ENCODE measurements at places on chromosomes 5 and 9.

GRCh38 chr9:123679330-123679987 is 250.5 kb downstream of the DENND1A start:
- DNase-seq = no peak

DNA sequence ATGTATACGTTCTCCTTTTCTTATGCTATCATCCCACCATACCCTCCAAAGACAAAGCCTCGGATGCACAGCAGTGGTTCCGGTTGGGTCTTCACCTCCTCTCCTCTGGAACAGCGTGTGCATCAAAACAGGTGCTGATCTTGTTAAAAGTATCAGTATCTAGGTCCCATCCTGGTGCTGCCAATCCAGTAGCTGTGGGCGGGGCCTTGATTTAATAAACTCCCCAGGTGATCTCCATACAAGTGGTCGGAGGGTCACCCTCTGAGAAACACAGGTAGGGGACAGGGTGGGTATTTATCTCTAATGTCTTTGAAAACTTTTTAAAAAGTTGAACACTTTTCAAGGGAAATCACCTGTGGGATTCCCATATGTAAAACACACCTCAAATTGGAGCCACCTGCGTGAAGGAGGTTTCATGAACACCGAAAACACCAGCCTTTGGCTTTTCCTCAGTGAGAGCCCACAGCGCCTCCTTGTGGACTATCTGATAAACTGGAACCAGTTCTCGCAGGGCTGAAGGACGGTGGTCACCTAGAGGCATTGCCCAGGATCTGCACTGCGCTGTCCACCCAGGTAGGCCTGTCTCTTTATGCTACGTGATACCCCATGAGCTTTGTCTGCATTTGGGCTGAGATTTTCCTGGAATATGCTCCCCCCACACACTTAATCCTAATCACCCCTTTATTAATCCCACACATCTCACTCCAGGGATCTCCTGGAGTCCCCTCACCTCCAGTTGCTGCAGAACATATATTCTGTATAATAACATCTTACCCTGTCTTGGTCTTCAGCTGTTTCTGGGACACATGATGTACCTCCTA is 80.5 kb upstream of the EPB41L4B start:
- DNase-seq = peak; percentile 54

DNA sequence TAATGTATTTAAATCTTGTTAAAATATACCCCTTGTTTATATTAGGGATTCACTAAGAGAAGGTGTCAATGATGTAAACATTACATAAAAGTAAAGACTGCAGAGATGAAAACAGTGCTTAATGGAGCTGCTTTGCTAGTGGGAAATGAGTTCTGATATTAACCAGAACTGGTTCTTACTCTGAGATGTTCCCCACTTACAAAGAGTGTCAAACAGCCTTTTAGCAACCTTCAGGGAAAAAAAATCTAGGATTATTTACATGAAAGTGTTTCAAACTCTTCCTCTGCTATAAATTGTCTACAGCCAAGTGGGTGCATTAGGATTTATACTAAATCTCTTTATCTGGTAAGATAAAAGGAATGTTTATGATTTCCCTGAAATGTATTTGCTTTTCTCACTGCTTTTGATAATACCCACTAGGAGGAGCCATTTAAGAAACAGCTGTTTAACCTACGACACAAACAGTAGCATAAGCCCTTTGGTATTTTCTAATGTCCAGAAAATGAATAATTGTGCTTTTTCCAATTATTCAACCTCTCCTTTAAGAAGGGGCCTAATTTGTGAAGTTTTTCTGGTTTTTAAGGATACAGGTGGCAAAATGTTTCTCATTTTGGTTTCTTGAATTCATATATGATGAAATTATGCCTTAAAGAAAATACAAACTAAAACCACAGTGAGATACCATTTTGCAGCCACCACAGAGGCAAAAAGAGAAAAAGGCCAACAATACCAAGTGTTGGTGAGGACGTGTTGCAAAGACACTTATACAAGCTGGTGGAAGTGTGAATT is 186.3 kb downstream of the TLE4 start:
- peak; percentile 63 for DNase-seq

GRCh38 chr9:114694719-114695269 is 12.8 kb upstream of the TEX48 start:
- DNase-seq = no peak

GRCh38 chr5:132007399-132008162 is 3.9 kb downstream of the ACSL6 start:
- peak; percentile 74 for DNase-seq

GRCh38 chr5:84564321-84565075 is 179.8 kb upstream of the EDIL3 start:
- DNase-seq = no peak

DNA sequence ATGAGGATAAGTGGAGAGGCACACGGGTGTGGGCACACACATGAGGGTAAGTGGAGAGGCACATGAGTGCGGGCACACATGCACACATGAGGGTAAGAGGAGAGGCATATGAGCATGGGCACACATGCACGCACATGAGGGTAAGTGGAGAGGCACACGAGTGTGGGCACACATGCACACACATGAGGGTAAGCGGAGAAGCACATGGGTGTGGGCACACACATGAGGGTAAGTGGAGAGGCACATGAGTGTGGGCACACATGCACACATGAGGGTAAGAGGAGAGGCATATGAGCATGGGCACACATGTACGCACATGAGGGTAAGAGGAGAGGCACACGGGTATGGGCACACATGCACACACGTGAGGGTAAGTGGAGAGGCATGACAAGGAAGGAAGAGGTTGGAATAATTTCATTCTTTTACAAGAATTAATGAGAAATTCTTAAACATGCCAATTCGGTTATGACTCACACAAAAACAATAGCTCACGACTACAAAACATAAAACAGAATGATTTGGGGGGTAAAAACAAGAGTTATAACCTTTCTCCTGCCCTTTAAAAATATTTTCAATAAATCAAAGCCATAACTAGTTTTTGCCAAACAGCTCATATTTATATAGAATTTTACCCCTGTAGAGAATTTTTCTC is 67.5 kb downstream of the APBA1 start:
- no peak for DNase-seq

DNA sequence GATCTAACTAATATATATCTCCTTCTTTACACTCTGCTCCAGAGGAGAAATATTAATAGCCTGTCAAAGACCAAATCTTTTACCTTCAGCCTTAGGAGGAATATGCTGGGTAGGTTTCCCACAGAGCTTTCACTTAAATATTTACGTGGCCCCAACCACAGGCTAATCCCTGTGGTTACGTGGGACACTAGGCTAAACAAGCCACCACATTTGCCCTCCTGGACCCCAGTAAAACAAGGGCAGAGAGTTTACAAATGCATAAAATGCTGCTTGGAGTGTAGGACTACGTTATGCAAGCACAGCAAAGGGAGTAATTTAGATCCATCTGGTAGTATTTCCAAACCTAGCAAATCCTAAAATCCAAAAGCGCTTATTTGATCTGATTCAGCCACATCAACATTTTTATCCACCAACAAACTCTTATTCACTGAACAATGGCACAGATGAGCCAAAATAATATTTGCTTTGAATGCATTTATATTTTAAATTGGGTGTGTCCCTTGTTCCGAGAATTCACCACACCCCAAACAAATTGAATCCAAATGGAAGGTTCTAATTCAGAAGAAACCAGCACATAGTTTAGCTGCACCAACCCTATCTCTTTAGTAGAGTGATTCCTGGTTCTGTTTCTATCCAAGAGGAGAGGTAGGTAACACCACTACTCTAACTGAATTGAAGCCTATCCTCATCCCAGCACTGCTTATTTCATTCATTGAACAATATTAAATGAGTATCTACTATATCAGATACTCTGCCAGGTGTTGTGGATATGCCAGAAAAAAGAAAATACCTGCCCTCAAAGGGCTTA is 179.0 kb downstream of the TSSK1B start:
- DNase-seq = peak; percentile 60

GRCh38 chr5:169408171-169408570 is 107.2 kb upstream of the SLIT3 start:
- no peak for DNase-seq

DNA sequence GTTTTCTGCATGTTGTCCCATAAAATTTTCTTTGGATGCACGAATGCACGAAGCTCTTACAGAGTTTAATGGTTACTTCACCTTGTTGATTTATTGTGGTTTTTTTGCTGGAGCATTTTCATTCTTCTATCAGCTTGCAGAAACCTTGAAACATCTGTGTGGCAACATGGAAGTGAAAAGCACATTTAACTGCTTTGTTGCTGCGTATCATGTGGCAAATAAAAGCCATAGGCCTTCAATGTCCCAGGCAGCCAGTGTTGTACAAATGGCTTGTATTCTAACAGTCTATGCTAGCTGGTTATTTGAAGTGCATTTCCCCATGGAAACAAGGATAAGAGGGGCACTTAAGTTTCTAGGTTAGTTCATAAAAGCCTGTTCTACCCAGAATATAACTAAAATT is 42.5 kb upstream of the RASGRF2 start:
- peak; percentile 15 for DNase-seq

GRCh38 chr5:119079318-119079921 is 8.5 kb downstream of the DMXL1 start:
- peak; percentile 11 for DNase-seq

DNA sequence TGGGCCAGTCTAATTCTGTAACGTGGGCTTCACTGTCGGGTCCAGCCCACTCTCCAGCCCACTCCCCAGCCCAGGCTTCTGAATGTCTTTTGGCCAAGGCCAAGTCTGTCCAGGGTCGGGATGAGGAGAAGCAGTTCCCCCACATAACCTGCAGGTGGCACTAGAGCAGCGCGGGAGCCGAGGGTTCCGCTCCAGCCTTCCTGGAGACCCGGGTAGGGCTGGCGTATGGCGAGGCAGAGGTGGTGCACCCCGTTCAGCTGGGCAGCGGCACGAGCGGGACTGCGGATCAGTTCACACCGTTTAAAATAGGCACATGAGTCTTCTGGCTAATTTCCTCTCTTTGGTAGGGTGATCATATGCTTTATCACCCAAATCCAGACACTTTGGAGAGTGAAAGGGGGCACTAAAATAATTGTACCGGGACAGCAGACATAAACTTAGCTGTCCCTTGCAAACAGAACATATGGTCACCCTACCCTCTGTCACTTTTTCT is 185.9 kb downstream of the MSX2 start:
- DNase-seq = peak; percentile 0
